Lower lobe of right lung (tissue), 2 donors: ENCODE measurements at places on chromosomes 2 and 18. TPM values are rescaled to one million over a fixed set of nuclear protein-coding genes. Genes with fewer than 3 reads are reported as not detected.
A peak's percentile ranks its signal among the peaks of the same experiment; 100 is the strongest.

GRCh38 chr2:36469710-36470109, 114.1 kb downstream of the CRIM1 start:
- H3K27me3 ChIP-seq: no peaks in the 10 kb centered on the region
- peaks cover 19% of the 10 kb centered on the region for H3K4me1 ChIP-seq
- H3K36me3 ChIP-seq: peaks cover 27% of the 10 kb centered on the region
- no peak overlapping the region for H3K27ac ChIP-seq

- DNase-seq: no peak
- H3K27me3 ChIP-seq: no peaks in the 10 kb centered on the region
- H3K36me3 ChIP-seq: peaks cover 60% of the 10 kb centered on the region
- peak overlapping the region; percentile 81 for H3K27ac ChIP-seq
Measured at GRCh38 chr2:217838409-217838831, 164.4 kb downstream of the TNS1 start.

DNA sequence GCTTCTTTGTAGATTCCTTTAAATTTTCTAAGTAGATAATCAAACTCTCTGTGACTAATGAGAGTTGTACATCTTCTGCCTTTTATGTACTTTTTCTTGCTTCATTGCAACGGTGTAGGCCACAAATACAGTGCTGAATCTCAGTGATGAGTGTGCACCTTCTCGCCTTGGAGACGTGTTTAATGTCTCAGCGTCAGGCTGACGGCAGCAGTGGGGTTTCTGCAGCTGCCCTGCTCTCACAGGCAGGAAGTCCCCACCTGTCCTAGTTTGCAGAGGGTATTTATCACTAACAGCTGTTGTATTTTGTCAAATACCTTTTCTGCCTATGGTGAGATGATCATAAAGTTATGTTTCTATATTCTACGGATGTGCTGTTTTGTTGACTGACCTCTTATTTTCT, 13.3 kb downstream of the AGXT start:
- H3K36me3 ChIP-seq: no peaks in the 10 kb centered on the region
- H3K4me3 ChIP-seq: no peak overlapping the region
- no peaks in the 10 kb centered on the region for H3K4me1 ChIP-seq
- no peaks in the 10 kb centered on the region for H3K27me3 ChIP-seq
- H3K27ac ChIP-seq: no peak overlapping the region

- H3K4me1 ChIP-seq: no peaks in the 10 kb centered on the region
- H3K27ac ChIP-seq: no peak overlapping the region
- no peak overlapping the region for H3K4me3 ChIP-seq
- no peaks in the 10 kb centered on the region for H3K36me3 ChIP-seq
Measured at GRCh38 chr2:156784020-156784701, 348.0 kb downstream of the GPD2 start.

The IL36B gene
- total RNA-seq: not detected

DNA sequence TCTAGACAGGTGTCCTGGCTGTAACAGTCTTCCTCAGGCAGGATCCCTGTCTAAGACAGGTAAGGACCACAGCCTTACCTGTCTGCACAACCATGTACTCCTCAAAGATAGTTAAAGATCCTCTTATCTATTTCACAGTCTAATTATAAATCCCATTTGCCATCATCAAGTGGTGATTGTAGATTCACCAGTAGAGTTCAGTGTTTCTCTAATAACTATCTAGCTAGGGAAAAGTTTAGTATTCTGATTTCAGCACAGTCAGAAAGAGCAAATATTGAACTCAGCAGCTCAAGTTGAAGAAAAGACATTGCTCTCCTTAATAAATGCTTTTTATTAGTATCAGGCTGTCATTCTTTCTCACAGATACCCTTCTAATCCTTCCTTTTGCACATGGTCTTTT, 1305.5 kb upstream of the NXPH2 start:
- H3K27ac ChIP-seq: no peak overlapping the region
- no peaks in the 10 kb centered on the region for H3K27me3 ChIP-seq
- DNase-seq: no peak
- no peaks in the 10 kb centered on the region for H3K4me1 ChIP-seq
- H3K36me3 ChIP-seq: no peaks in the 10 kb centered on the region
